ENCODE measurements at places on chromosomes 3 and 15. TPM values are rescaled to one million over a fixed set of nuclear protein-coding genes. Genes with fewer than 3 reads are reported as not detected.

Gene ZNF148
- 41.5 TPM for polyA plus RNA-seq

DNA sequence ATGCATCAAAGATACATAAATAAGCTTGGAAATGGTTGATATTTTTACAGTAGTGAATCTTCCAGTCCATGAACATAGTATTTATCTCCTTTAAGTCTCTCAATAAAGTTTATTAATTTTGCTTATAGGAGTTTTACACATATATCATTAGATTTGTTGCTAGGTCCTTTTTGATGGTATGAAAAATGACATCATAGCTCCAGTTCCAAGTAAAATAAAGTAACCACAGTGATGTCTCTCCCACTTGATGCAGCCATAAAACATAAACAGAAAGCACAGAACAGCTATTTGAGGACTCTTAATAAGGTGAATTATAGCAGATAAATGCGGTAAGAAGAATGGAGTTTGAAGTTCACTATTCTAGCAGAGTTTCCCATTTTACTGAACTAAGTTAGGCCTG lies 20.8 kb downstream of the DMXL2 start:
- no peak for DNase-seq

Gene MUC20
- polyA plus RNA-seq: 19.7 TPM

- DNase-seq: no peak
Measured at GRCh38 chr3:73556520-73557372, 68.0 kb downstream of the PDZRN3 start.

- DNase-seq: no peak
Measured at GRCh38 chr3:50737906-50738598, 63.3 kb downstream of the DOCK3 start.

Gene SCN5A
- polyA plus RNA-seq: 0.95 TPM

DNA sequence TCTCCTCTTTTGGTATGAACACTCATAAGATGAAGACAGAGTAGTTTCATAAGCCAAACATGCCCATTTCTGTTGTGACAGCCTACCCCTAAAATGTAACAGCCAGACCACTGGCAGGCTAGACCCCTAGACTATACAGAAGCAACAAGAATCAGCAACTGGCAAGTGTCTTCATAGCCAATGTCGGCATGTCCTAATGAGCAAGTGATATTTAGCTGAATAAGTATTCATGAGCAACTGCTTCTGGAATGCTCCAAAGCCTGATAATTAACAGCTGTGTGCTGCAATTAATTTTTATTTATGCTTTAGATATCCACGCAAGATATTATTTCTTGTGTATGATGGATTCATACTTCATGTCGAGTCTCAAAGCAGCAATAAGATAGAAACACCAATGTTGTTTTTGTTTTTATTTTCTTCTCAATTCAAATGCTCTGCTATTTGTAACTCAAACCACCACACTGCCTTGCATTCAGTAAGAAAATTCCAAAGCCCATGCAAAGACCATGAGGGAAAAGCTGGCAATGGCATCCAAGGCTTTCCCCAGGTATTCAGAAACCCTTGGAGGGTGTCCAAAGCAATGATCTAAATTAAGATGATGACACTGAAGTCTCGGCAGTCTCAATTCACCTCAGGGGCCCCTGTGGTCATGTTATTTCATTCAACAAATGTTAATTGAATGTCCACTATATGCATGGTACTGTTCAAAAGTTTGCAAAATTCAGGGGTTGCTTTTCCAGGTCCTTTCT lies 167.7 kb upstream of the NECTIN3 start:
- DNase-seq: no peak

DNA sequence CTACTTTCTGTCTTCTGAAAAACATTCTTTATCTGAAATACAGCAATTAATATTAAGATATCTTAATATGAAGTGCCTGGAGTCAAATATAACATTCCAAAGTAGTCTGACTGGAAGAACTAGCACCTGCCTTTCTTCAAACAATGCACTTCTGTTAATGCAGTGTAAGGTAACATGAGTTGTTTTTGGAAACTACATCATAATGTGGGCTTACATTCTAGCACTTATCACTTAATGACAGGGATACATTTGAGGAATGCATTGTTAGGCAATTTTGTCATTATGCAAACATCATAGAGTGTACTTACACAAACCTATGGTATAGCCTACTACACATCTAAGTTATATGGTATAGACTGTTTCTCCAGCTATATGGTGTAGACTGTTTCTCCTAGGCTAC lies 49.2 kb downstream of the SLC15A2 start:
- no peak for DNase-seq

Gene CPA3
- polyA plus RNA-seq: 0.47 TPM

Gene DAPK2
- polyA plus RNA-seq: 6.0 TPM

DNA sequence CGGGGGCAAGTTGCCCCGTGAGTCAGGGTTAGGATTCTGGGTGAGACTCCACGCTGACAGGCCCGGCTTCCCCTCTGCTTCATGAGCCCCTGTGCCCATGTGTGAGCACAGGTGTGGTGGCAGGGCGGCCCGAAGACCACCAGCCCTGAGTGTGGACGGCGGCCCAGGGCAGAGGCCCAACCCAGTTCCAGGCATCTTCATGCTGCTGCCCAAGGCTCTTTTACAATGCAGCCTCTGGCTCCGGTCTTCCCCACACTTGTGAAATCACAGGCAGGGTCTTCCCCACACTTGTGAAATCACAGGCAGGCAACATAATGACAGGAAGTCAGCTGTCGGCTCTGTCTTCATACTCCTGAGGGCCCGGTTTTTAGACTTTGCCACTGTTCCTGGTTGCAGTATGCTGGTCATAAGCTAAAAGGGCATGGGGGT lies 78.8 kb downstream of the AAGAB start:
- no peak for DNase-seq

- DNase-seq: no peak
Measured at GRCh38 chr15:88792342-88793282, 10.6 kb upstream of the ACAN start.

DNA sequence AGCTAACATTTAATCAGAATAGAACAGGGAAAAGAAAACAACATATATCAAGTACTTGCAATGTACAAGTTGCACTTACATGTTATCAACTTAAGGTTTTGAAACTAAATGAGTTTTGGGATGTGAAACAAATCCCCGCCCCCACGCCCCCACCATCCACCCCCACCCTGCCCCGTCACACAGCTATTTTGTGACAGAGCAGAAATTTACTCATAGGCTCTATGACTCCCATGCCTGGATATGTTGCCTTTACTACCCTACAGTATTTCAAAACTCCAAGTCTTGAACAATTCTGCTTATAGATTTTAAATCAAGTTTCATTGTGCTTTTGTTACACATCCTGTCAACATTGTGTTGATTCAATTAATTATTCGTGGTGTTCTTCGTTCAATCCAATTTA lies 18.1 kb upstream of the IL1RAP start:
- DNase-seq: no peak

Gene CCDC32
- 25.9 TPM for polyA plus RNA-seq

DNA sequence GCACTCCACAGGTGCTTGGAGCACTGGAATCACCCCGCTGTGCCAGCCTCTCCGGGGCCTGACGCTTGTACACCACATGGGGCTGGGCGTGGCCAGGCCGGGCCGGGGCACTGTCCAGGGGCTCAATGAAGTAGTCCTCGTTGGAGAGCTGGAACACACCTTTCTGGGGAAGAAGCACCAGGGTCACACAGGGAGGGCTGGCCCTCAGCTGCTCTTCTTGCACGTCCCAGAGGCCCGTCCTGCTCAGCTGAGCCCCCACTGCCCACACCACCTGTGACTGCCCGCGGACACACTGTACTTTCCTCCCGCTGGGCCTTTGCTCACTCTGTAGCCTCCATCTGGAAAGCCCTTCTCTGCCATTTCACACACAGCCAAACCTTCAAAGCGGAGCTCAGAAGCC lies 13.3 kb downstream of the ADAMTS7 start:
- no peak for DNase-seq

DNA sequence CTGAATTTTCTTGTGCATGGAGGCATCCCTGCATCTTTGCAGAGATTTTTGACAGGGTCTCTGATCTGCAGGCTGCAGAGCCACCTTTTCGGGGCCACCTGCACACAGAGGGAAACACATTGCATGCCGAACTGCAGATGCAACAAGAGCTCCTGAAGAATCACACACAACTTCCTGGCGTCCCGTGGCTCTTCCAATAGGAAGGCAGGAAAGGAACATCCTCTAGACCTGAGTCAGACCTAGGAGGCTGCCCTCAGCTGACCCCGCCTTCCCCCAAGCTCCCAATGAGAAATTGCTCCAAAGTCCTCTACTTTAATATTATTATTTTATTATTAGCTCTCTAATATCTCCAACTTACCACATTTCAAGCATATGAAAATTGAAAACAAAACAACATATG lies 213.2 kb upstream of the ARRDC4 start:
- no peak for DNase-seq
